GM23338 (cell line): ENCODE measurements at places on chromosomes 5 and 9.

DNA sequence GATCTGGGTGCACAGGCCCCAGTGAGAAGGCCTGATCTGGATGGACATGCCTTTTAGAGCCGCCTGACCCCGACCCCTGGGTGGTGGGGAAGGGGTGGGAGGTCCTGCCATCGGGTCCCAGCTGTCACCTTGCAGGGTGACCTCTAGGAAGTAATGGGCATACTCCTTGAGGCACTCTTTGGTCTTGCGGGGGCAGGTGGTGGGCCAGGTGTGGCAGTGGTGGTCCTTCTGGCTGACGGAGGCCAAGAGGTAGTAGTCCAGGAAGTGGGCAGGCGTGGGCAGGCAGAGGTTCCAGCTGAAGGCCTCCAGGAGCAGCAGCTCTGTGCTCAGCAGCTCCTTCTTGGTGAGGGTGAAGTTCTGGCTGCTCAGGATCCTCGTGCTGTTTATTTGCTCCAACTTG, 30.0 kb downstream of the FABP6 start:
- no peak overlapping the region for H3K4me3 ChIP-seq

DNA sequence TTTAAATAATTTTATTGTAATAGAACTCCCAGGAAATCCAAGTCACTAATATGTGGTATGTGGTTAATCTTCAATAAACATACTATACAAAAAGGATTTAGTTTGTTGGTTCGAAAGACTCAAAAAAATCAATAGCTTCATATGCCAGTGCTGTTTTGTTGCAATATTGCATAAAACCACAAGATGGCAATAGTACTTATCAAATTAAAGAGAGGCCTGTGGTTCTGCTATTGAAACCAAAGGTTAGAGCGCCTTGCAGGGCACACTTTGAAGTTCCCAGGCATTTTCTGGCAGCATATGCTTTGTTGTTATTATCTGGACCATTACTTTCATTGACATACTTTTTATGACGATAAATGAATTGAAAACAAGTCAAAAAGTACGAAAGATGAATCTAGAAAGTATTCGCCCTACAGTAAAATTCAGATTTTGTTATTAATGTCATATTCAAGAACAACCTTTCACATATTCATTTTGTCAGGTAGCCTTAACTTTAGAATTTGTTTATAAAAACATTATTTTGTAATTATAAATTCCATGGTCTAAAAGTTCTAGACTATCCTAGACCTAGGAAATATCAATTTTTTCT, 316.3 kb downstream of the MCTP1 start:
- H3K27ac ChIP-seq, result no peak overlapping the region
- no peaks in the 10 kb centered on the region for H3K36me3 ChIP-seq
- H3K4me3 ChIP-seq, result no peak overlapping the region
- peaks cover 4% of the 10 kb centered on the region for H3K4me1 ChIP-seq
- no peaks in the 10 kb centered on the region for H3K27me3 ChIP-seq
- DNase-seq, result peak; percentile 88

GRCh38 chr9:112072721-112073638, 102.1 kb downstream of the SUSD1 start:
- H3K27me3 ChIP-seq, result no peaks in the 10 kb centered on the region
- H3K4me3 ChIP-seq, result no peak overlapping the region
- 0 out of 2 replicates have a peak overlapping the region, but pooled peaks have one; percentile 63 for H3K27ac ChIP-seq
- H3K4me1 ChIP-seq, result no peaks in the 10 kb centered on the region; the same call in 1 of the 2 replicates

DNA sequence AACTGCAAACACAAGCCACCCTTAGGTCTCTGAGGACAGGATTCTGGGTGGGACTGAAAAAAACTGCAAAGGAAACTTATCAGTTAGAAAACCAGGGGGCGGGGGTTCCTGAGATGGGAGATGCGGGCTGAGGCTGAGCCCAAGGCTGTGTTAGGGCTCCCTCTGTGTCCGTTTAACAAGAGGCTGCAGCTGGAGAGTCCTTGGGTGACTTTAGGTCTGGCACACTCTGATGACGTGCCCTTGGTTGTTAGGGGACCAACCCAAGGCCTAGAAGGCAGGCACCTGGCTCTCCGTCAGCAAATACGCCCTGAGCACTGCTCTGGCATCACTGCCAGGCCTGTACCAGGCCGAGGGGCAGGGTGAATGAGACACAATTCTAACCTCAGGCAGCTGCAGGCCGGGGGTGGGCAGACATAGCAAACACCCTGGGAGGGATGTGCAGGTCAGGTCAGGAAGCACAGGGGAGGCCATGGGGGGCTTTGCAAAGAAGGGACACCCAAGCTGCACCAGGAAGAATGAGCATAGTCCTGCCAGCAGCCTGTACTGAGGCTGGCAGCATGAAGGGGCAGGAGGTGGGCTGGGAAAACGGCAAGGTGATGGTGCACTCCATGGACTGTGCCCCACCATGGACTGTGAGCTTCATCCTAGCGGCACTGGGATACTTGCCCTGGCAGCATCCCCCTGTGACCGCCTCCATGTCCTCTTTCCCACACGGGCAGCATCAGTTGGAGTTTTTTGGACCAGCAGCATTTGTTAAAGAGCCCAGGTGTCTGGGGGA, 137.9 kb downstream of the GABBR2 start:
- H3K4me3 ChIP-seq, result no peak overlapping the region
- no peaks in the 10 kb centered on the region for H3K4me1 ChIP-seq
- H3K36me3 ChIP-seq, result no peaks in the 10 kb centered on the region
- H3K27ac ChIP-seq, result no peak overlapping the region
- H3K27me3 ChIP-seq, result no peaks in the 10 kb centered on the region

DNA sequence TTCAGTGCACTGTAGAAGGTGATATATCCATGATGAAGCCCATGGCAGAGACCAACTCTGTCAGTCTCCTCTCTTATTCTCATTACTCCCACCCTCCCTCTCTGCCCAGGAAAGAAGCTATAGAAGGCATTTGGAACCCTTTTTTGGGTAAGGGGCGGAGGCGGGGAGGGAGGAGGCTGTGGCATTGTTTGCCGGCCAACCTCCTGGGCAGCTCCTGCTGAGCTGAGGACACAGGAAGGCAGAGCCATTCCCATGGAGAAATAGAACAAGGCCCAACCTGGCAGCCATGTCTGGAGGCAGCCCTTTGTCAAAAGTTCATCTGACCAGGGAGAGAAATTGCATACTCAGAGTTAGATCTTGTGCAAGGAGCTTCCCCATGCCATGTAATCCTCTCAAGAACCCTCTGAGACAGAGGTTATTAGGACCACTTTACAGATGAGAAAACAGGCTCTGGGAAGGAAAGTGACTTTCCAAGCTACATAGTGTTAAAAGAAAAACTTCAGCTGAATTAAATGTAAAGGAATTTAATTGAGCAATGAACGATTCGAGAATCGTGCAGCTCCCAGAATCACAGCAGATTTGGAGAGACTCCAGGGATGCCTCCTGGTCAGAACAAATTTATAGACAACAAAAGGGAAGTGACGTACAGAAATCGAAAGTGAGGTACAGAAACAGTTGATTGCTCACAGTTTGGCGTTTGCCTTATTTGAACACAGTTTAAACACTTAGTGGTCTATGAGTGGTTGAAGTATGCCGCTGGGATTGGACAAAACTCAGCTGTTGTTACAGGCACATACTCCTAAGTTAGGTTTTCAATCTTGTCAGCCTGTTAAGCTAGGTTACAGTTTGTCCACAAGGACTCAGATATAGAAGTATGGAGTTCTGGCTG, 158.6 kb downstream of the MELK start:
- no peak overlapping the region for H3K27ac ChIP-seq
- H3K27me3 ChIP-seq, result no peaks in the 10 kb centered on the region
- H3K36me3 ChIP-seq, result no peaks in the 10 kb centered on the region
- H3K4me1 ChIP-seq, result no peaks in the 10 kb centered on the region; the same call in 1 of the 2 replicates
- DNase-seq, result no peak

GRCh38 chr5:103057208-103058130, 62.5 kb downstream of the GIN1 start:
- H3K4me1 ChIP-seq, result peaks cover 21% of the 10 kb centered on the region

- peak overlapping the region; percentile 93 for H3K4me3 ChIP-seq
- no peak for DNase-seq
- H3K36me3 ChIP-seq, result no peaks in the 10 kb centered on the region; the same call in 1 of the 2 replicates
- peak overlapping the region; percentile 100 for H3K27ac ChIP-seq
Measured at GRCh38 chr5:57174890-57175510, 1.1 kb downstream of the GPBP1 start.

- no peaks in the 10 kb centered on the region for H3K27me3 ChIP-seq
- no peaks in the 10 kb centered on the region for H3K4me1 ChIP-seq
- no peak overlapping the region for H3K4me3 ChIP-seq
- DNase-seq, result no peak
- H3K27ac ChIP-seq, result no peak overlapping the region
- H3K36me3 ChIP-seq, result peaks cover 34% of the 10 kb centered on the region
Measured at GRCh38 chr9:122821278-122821943, 7.0 kb downstream of the PDCL start.

GRCh38 chr9:136189394-136190236, 15.3 kb downstream of the LHX3 start:
- DNase-seq, result peak; percentile 23
- no peak overlapping the region for H3K27ac ChIP-seq
- H3K27me3 ChIP-seq, result peaks cover 45% of the 10 kb centered on the region
- peaks cover 17% of the 10 kb centered on the region for H3K4me1 ChIP-seq
- H3K4me3 ChIP-seq, result no peak overlapping the region

- peak overlapping the region; percentile 76 for H3K4me3 ChIP-seq
- H3K4me1 ChIP-seq, result peaks cover 12% of the 10 kb centered on the region
- peak; percentile 81 for DNase-seq
- no peaks in the 10 kb centered on the region for H3K36me3 ChIP-seq
Measured at GRCh38 chr9:101485924-101486692, 47.5 kb upstream of the RNF20 start.

GRCh38 chr5:74070766-74071165, 444.8 kb downstream of the ARHGEF28 start:
- H3K36me3 ChIP-seq, result no peaks in the 10 kb centered on the region
- DNase-seq, result no peak
- H3K27ac ChIP-seq, result no peak overlapping the region

DNA sequence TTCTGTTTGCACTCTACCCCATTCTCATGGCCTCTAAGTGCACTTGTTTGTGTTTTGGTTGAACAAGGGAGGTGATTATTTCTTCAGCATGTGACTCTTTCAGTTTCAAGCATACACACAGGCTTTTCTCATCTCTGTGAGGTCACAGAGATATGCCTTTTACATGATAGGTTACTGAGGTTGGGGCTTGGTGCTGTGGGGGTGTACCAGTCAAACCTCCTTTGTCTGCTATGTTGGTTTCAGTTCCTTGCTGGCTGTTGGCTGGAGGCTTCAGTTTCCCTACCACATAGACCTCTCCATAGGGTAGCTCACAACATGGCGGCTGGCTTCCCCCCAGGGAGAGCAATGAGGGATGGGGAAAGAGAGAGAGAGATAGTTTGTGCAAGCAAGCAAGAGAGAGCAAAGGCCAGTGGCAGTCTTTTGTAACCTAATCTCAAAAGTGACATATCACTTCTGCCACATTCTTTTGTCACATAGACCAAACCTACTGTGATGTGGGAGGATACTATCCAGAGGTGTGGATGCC, 96.7 kb upstream of the SEMA6A start:
- H3K27me3 ChIP-seq, result no peaks in the 10 kb centered on the region
- DNase-seq, result no peak
- H3K4me1 ChIP-seq, result no peaks in the 10 kb centered on the region
- H3K4me3 ChIP-seq, result no peak overlapping the region

GRCh38 chr5:179138568-179138925, 78.4 kb downstream of the ZNF354C start:
- H3K36me3 ChIP-seq, result no peaks in the 10 kb centered on the region
- H3K4me1 ChIP-seq, result no peaks in the 10 kb centered on the region
- no peaks in the 10 kb centered on the region for H3K27me3 ChIP-seq
- DNase-seq, result no peak
- no peak overlapping the region for H3K4me3 ChIP-seq

GRCh38 chr9:129145841-129146292, 32.2 kb downstream of the IER5L start:
- peak overlapping the region; percentile 78 for H3K27ac ChIP-seq
- H3K4me3 ChIP-seq, result no peak overlapping the region
- peaks cover 49% of the 10 kb centered on the region for H3K4me1 ChIP-seq
- peaks cover 6% of the 10 kb centered on the region for H3K36me3 ChIP-seq
- peak; percentile 84 for DNase-seq

DNA sequence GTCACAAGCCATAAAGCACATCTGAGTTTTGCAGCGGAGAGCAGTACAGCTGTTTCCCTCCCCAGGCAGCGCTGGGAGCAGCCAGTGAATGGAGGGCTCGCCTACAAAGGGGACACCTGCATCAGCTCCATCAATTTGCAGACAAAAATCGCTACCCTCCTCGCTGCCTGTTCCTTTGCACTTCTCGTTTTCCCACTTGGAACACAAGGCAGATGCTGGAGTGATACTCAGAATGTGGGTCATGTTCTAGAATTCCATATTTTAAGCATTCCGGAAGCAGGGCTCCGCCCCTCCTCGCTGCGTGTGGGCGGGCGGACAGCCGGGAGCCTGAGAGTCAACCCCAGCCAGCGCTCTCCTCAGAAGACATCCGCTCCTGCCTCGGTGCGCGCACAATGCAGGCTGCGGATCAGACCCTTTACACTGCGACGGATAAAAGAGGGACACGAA, 92.1 kb downstream of the LMNB1 start:
- DNase-seq, result peak; percentile 79
- H3K27me3 ChIP-seq, result no peaks in the 10 kb centered on the region
- H3K4me1 ChIP-seq, result peaks cover 21% of the 10 kb centered on the region

DNA sequence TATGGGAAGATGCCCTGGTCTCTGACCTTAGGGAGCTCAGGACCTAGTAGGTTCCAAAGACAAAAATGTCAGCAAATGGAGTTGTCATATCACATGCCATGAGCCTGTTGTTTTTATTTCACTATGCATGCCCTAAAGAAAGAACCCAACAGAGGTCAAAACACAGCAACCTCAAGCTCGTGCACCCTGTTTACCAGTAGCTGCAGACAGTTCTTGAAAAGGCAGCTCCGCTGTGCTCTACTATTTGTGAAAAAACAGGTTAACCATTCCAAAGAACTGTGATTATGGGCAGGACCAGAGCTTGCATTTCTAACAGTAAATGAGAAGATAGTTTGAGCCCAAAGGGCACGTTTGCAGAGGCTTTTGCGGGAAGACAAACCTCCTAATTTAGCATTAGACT, 22.8 kb downstream of the ITK start:
- H3K36me3 ChIP-seq, result no peaks in the 10 kb centered on the region
- H3K27me3 ChIP-seq, result no peaks in the 10 kb centered on the region
- no peak overlapping the region for H3K4me3 ChIP-seq
- DNase-seq, result no peak
- no peak overlapping the region for H3K27ac ChIP-seq

- no peak overlapping the region for H3K27ac ChIP-seq
- no peaks in the 10 kb centered on the region for H3K27me3 ChIP-seq
- H3K36me3 ChIP-seq, result no peaks in the 10 kb centered on the region
- H3K4me1 ChIP-seq, result no peaks in the 10 kb centered on the region
Measured at GRCh38 chr9:112819635-112820496, 69.3 kb downstream of the SNX30 start.

DNA sequence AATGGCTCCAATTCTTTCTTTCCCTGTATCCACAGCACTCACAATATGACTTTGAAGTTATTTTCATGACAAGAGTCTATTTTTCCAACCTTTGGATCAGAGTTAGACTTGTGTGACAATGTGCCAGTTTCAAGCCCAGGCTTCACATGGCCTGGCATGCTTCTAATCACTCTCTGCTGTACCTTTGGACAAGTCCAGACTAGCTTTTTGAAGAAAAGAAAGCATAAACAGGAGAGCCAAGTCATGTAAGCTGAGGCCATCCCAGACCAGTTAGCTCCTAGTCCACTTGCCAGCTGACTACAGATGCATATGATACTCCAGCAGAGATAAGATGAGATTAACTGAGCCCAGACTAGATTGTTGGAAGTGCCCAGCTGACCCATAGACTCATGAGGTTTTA, 513.6 kb upstream of the C9orf72 start:
- H3K36me3 ChIP-seq, result no peaks in the 10 kb centered on the region
- H3K4me1 ChIP-seq, result no peaks in the 10 kb centered on the region
- no peak overlapping the region for H3K4me3 ChIP-seq
- no peak for DNase-seq
- no peaks in the 10 kb centered on the region for H3K27me3 ChIP-seq
- no peak overlapping the region for H3K27ac ChIP-seq

- H3K4me1 ChIP-seq, result no peaks in the 10 kb centered on the region
- no peak overlapping the region for H3K27ac ChIP-seq
- no peak for DNase-seq
- H3K27me3 ChIP-seq, result no peaks in the 10 kb centered on the region
- no peaks in the 10 kb centered on the region for H3K36me3 ChIP-seq
Measured at GRCh38 chr5:35138232-35138631, 90.5 kb upstream of the AGXT2 start.
